NCI-H446 (cell line): ENCODE measurements at places on chromosomes 1 and 21.
A peak's percentile ranks its signal among the peaks of the same experiment; 100 is the strongest.

GRCh38 chr1:21610989-21611785, 58.0 kb downstream of the RAP1GAP start:
- no peak for DNase-seq

- DNase-seq = no peak
These were observed at the start of gene CATSPERE for GRCh38 chr1:244461245-244462071. Gene CATSPERE, plus strand, starts transcription at chr1:244461273. Its CDS starts 157 bp downstream, at chr1:244461430.

DNA sequence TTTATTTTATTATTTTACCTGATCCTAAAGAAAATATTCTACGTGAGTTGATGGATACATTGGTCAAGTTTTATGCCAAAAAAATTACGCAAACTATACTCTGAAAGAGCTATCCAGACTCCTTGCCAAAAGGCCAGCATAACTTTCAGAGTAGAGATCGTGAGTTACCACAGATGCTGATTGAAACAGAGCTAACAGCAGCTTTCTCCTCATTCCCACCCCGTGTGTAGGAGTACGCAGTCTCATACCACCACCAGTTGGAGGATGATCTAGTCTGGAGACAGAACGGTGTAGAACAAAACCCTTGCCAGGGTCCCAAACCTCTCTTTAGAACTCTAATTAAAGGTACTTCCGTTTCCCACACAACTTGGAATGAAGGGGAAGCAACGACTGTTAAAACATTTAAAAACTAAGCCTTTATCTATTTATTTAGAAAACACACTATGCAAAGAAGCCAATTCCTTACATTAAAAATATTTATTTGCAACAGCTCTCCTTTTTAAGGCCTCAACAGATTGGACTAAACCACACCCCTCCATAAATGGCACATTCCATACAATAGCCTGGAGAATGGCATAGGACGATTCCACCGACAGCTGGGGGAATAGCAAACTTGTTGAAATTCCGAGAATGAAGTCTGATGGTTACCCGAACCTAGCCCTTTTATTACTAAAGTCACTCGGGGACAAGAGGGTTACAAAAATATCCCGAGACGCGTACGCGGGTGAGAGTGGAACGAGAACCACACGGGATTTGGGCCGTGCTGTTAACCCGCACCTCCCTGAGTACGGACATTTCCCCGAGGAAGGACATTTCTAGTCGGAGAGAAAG, 1.4 kb downstream of the NUCKS1 start:
- DNase-seq = peak; percentile 77

DNA sequence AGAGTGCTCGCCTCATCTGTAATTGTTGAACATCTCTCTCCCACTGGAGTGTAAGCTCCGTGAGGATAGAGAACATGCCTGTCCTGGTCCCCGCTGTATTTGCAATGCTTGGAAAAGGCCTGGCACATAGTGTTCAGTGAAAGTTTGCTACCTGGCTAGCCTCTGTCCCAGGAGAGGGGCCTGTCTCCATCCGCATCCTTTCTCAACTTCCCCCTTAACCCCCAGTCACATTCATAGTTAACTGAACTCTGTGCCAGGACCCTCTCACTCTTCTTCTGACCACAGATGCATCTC, 15.2 kb downstream of the SPOCD1 start:
- DNase-seq = no peak

DNA sequence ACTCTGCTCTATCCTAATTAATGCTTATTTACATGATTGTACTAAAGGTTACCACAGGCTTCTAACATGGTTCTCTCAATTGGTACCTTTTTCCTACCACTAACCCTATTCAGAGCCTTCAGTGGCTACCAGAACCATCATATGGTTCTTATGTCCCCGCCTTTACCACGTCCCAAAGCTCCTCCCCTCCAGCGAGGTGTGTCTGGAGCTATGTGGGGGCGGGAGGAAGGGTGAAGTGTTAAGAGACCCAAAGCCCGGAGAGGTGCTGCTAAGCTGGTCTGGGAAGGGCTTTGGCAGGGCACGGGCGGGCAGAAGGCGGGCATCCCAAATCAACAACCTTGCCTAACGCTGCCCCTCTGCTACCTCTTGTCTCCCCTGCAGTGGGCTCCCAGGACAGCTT, 10.0 kb downstream of the SPATA46 start:
- DNase-seq = no peak

DNA sequence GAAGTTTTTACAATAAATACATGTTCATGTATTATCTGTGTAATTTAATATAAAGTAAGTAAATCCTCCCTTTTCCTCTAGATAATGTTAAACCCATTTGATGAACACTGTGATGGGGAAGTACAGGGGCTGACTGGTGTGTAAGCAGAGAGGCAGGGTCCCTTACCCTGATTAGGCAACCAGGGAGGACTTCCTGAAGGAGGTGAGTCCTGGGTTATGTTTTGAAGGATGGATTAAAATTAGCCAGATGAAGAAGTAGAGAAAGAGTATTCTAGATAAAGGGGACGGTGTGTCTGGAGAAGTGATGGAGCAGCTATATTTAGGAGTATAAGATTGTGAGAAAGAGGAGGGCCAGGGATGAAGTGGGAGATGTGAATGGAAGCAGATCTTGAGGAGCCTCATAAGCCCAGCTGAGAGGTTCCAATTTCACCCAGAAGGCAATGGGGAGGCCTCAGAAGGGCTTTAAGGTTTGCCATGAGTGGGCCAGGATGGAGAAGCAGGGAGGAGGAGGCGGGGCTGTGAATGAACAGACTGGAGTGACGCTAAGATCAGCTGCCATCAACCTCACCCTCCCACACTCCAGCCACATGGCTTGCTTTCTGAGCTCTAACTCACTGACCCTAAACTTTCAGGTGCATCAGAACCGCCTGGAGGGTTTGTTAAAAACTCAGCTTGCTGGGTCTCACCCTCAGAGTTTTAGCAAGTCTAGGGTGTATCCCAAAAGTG, 30.9 kb upstream of the ID3 start:
- DNase-seq = no peak

DNA sequence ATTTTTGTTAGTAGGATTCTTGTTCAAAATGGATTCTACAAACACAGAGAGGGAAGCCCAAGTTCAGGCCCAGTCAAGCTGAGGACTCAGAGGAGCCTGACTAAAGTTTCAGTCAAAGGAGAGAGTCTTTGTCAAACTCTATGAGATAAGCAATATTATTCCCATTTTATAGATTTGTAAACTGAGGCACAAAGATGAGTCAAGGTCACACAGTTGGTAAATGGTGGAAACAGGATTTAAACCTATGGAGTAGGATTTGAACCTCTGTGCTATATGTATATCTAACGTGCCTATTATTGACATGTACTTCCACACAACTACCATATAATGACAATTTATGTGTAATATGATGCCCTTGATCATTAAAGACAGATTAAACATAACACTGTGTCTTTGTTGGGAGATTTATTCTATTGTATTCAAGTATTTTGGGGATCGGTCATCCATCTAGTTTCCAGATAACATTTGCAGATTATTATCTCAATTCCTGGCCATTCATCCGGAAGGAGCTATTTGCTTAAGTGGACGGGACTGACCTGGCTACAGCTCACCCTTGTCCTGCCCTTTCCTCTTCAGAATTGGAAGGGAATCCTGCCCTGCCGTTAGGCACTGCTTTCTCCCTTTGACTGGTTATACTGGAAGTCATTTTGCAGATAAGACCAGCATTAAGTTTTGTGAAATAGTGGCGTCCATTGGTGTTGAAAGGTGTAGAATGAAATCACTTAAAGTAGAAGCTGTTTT, 86.1 kb upstream of the LMO4 start:
- DNase-seq = no peak

- DNase-seq = no peak
These were observed 39.3 kb downstream of the SPAG17 start for GRCh38 chr1:118145721-118146120.

DNA sequence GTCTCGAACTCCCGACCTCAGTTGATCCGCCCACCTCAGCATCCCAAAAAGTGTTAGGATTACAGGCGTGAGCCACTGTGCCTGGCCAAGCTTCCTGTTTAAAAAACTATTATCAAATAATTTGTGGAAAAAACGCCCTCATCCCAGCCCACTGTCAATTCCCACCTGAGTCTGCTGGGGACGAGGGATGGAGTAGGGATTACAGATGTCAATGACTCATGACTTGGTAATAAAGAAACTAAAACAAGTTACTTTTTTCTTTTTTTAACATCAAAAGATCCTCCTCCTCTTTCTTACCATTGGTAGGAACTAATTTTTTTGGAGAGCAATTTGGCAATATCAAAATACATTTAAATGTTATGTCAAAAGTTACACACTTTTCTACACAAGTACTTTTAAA, 9.7 kb downstream of the CNN3 start:
- DNase-seq = no peak

DNA sequence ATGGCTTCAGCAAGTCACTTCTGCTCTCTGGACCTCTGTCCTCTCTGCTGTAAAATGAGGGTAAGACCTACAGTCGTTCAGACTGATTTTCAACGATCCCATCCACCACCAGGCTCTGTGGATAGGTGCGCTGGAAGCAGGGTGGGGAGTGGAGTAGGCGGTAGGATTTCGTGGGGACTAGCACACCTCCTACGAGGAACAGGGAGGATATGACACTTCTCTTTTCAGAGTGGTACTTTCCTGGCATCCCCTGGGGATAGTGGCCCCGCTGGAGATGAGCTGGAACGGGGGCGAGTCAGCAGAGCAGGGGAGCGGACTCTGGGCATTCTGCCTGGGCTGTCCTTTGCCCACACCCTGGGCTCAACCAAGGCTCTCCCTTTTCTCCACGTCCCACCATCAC, 17.7 kb downstream of the ETNK2 start:
- DNase-seq = no peak

DNA sequence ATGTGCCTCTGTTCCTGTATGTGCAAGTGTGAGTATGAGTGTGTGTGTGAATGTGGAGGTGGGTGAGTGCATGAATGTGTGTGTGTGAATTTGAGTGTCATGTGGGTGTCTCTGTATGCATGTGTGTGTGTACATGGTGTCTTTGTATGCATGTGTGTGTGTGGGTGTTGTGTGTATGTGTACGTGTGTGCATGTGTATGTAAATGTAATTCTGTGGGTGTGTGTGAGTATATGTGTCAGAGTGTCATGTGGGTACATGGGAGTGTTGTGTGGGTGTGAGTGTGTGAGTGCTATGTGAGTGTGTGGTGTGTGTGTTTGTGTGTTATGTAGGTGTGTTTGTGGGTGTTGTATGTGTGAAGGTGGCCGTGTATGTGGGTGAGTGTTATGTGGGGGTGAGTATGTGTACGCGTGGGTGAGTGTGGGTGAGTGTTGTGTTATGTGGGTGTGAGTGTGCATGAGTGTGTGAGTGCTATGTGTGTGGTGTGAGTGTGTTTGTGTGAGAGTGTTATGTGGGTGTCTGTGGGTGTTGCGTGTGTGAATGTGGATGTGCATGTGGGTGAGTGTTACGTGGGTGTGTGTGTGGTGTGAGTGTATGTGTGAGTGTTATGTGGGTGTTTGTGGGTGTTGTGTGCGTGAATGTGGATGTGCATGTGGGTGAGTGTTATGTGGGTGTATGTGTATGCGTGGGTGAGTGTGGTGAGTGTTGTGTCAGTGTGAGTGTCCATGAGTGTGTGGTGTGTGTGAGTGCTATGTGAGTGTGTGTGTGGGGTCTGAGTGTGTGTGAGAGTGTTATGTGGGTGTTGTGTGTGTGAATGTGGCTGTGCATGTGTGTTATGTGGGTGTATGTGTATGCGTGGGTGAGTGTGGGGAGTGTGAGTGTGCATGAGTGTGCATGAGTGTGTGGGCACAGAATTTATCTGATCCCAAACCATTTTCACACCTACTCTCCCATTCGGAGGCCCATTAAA, 36.6 kb upstream of the NID1 start:
- no peak for DNase-seq

DNA sequence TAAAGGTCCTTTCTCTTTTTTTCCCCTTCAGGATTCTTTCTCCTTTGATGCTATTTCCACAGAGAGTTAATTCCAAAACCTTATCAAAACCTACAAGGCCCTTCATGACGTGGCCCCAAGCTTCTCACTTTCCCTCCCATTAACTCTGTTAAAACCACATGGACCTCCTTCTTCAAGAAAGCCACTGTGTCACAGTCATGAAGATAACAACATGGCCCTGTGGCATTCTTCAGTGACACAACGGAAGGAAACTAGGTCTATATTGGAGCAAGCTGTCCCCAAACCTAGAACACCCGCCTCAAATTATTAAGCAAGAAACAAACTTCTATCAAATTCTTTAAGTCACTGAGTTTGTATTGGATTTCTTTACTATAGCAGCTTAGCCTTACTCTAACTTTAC, 611.1 kb downstream of the NUF2 start:
- no peak for DNase-seq

GRCh38 chr1:244254467-244254866, 197.2 kb downstream of the ADSS2 start:
- no peak for DNase-seq

- no peak for DNase-seq
These were observed 755.9 kb upstream of the ADGRL4 start for GRCh38 chr1:79762461-79762860.

- no peak for DNase-seq
These were observed 307.6 kb upstream of the PLXNA2 start for GRCh38 chr1:208551633-208552320.

DNA sequence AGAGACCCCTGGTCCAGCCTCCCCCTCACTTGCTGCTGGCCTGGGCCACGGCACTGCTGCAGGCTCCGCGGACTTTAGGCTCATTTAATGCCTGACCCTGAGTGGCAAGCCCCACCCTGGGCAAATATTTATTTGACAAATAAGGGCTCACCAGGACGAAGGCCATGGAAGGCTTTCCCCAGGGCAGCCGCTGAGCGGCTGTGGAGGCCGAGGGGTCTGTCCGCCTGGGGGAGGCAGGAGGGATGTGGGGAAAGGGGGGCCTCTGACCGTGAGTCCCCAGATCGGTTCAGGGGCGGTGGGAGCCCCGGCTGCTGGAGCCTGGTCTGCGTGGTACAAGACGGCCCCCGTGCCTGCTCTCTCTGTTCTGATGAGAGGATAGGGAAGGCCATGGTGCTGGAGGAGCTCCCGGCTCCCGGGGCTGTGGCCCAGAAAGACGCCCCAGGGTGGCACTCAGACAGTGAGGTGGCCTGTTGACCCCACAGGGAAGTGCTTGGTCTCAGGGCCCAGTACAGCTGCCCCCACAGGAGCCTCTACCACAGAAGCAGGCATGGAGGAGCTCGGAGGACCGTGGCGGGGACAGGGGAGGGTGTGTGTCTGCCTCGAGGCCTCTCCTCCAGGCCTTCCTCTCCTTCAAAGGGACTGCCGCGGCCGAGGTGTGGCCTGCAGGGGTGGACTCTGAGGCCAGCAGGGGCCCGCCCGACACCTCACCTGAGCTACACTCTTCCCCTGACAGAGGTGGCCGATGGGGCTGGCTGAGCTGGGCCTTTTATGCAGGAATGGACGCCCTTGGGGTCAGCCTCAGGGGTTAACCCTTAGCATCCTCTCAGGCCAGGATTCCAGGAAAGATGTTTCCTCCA, 9.1 kb upstream of the C1orf159 start:
- no peak for DNase-seq
